ENCODE measurements at places on chromosomes 1 and 21. TPM values are rescaled to one million over a fixed set of nuclear protein-coding genes. Genes with fewer than 3 reads are reported as not detected.

The PCP4L1 gene
- not detected for total RNA-seq

The OR10K1 gene
- total RNA-seq, result not detected

The FNBP1L gene
- total RNA-seq, result 14.0 TPM

The ZNF593OS gene
- total RNA-seq, result not detected

The PTPRF gene
- 98.5 TPM for total RNA-seq

The RBP7 gene
- total RNA-seq, result not detected

The PRPF38B gene
- 8.7 TPM for total RNA-seq
